ENCODE measurements at places on chromosomes 4 and X.

DNA sequence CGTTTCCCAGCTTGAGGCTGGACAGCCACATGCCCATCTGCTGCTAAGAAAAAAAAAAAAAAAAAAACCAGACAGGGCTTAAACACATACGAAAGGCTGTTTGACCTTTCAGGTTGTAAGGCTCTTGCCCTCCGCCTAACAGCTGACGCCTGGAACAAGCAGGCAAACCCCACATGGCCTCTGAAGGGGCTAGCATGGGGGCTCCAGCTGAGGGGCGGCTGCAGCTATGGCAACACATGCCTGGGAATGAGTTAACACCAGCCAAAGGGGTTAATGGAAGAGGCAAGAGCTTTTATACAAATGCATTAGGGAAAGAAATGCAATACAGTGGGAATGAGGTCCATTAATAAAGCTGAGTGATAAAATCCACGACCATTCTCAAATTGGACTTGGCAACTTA lies 183.6 kb downstream of the ENOX2 start:
- DNase-seq, result no peak

DNA sequence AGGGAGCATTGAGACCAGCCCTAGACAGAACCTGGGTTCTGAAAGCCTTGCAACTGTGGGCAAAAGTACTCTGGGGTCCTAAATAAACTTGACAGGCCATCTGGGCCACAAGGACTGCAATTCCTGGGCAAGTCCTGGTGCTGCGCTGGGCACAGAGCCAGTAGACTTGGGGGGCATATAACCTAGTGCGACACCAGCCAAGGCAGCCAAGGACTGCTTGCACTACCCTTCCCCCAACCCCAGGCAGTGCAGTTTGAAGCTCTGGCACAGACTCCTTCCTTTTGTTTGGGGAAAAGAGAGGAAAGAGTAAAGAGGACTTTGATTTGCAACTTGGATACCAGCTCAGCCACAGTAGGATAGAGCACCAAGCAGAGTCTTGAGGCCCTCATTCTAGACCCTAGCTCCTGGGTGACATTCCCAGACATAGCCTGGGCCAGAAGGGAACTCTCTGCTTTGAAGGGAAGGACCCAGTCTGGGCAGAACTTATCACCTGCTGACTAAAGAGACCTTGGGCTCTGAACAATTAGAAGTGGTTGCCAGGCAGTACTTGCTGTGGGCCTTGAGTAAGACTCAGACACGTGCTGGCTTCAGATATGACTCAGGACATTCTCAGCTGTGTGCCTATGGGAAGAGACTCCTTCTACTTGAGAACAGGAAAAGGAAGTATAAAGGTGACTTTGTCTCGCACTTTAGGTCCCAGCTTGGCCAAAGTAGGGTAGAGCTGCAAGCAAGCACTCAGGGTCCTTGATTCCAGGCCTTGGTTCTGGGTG lies 522.8 kb downstream of the GLUD2 start:
- peak; percentile 55 for DNase-seq

DNA sequence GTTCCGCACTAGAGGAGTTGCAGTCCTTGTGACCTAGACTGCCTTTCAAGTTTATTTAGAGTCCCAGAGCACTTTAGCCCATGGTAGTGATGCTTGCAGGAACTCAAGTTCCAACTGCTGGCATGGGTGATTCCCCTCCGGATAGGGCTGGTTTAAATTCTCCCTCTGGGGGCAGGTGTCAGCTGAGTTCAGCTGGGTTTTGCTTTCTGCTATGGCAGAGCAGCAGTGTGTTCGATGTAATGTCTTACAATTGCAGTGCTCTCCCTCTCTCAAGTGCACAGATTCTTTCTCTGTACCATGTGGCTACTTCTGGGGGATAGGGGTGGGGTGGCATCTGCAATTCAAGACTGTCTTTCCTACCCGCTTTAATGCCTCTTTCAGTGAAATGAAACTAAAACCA lies 164.8 kb upstream of the ZIC3 start:
- no peak for DNase-seq

GRCh38 chr4:54542540-54543041 lies 115.2 kb upstream of the KIT start:
- DNase-seq, result no peak

DNA sequence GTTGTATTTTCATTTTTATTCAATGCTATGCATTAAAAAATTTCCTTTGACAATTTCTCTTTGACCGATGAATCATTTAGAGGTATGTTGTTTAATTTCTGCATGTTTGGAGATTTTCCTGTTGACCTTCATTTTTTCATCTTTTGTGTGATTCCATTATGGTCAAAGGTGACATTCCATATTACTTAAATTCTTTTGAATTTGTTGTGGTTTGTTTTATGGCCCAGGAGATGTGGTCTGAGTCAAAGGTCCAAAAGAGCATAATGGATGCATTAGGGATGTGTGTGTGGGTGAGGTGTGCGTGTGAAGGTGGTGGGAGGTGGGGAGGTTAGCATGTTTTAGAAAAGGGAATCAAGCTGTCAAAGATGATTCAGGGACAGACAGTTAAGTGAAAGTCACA lies 76.0 kb upstream of the GIMD1 start:
- no peak for DNase-seq

GRCh38 chrX:107766470-107767150 lies 9.0 kb downstream of the TSC22D3 start:
- no peak for DNase-seq

- DNase-seq, result no peak
Observed at GRCh38 chr4:123060039-123060770, 137.8 kb upstream of the NUDT6 start.

Measured in chondrocyte (in vitro differentiated cells).